ENCODE measurements at places on chromosomes 13 and 19.

DNA sequence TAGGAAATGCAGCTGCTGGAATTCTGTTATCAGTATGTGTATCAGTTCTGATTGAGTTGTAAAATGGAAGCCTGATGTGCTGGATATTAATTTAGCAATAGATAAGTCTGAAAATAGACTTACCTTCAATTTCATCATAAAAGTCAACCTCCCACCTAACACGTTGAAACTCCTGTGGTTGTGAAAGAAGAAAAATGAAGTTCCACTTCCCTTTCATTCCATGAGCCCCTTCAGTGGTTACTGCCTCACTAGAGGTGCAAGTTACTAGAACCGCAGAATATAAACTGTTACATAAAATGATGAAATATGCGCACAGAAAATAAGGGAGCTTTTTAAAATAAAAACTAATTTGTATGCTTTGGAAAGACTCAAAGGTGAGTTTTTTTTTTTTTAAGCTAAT lies 249.2 kb downstream of the SHISA2 start:
- no peak for DNase-seq

DNA sequence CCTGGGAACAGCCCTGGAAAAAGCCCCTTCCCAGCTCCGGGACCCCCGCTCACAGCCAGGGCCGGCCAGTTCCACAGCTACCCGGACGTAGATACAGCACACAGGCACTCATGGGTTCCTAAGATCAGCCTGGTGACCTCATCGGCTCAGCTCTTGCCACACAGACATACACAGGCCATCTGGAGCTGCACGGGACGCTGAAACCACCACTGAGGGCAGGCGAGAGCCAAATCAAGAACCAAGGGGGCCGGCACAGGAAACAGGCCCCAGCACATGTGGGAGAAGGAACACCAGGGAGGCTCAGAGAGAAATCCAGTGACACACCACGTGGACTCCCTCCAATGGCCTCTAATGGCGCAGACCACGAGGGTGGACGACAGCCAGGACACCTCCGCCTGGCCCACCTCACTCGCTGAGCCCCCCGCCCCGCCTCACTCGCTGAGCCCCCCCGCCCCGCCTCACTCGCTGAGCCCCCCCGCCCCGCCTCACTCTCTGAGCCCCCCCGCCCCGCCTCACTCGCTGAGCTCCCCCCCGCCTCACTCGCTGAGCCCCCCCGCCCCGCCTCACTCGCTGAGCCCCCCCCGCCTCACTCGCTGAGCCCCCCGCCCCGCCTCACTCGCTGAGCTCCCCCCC lies 69.7 kb upstream of the C13orf46 start:
- no peak for DNase-seq

GRCh38 chr19:45560038-45560437 lies 24.6 kb downstream of the OPA3 start:
- no peak for DNase-seq

- no peak for DNase-seq
Observed at GRCh38 chr19:55642153-55643002, 1.1 kb upstream of the ZNF581 start.

Measured in vagina (tissue), 2 donors.